Activated T-cell treated with anti-CD3 and anti-CD28 coated beads, Interleukin-2, amount 50 U/mL, for 48 hours (primary cell): ENCODE measurements at places on chromosomes 2 and 18.
A peak's percentile ranks its signal among the peaks of the same experiment; 100 is the strongest.

- no peak for DNase-seq
Observed at GRCh38 chr2:60533101-60534051, 20.1 kb downstream of the BCL11A start.

DNA sequence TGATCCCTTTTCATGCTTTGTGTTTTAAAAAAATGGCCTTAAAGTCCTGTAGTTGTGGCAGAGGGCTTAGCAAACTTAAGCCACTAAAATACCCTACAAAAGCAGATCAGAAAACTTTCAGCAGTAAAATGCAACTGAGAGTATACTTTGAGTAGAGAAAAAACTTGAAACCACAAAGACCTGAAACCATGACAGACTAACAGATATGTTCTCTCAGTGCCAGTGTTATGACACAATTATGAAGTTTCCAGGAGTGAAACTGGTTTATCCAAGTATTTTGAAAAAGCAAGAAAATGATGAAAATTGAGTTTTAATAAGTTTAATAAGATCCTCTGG lies 74.5 kb downstream of the SPRED2 start:
- DNase-seq = no peak

- DNase-seq = no peak
Observed at GRCh38 chr2:119598596-119599263, 54.5 kb downstream of the CFAP221 start.

DNA sequence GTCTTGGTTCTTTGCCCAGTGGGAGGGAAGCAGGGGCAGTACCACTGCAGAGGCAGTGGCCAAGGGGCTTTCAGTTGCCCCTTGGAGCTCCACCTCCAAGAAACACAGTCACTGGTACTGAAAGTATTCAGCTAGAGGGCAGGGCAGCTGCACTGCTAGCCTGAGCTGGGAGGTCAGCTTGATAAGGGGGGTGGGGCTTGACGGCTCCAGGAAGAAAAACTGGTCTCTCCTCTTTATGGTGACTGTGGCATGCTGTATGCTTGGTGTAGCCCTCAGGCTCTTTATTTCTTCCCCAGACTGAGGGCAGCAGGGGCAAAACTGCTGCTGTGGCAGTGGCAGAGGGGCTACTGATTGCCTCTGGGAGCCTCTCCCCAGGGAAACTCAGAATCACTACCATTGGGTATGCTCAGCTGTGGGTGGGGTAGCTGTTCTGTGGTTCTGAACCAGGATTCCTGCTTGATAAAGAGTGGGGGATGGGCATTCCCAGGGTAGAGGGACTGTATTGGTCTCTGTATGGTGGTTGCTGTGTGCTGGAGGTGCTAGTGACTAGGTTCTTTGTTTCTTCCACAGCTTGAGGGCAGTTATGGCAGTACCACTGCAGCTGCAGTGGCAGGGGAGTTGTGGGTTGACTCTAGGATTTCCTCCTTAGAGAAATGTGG lies 134.6 kb upstream of the SCN7A start:
- no peak for DNase-seq

DNA sequence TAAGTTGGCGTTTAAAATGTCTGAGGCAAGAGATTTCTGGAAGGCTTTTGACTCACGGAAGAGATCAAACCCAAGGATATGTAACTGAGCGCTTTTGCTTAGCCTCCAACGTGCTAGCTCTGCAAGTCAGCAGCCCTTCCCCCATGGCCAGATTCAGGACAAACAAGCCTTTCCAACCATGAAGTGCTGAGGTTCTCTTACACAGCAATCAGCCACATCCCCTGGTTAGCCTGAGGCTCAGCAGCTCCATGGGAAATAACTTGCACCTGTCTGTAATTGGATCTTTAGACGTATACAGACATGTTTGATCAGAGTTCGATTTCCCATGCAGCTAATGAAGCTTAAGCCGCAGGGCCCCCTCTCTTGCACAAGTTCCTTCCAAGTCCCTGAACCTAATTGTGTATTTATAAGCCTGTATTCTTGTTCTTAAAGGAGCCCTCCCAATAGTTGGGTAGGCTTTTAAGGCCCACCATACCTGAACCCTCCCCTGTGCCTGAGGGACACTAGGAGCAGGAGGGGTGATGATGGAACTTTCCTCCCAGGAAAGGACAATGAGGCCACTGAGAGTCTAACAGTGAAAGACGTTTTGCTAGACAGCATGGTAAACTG lies 2.1 kb upstream of the TMEM131 start:
- DNase-seq = no peak

DNA sequence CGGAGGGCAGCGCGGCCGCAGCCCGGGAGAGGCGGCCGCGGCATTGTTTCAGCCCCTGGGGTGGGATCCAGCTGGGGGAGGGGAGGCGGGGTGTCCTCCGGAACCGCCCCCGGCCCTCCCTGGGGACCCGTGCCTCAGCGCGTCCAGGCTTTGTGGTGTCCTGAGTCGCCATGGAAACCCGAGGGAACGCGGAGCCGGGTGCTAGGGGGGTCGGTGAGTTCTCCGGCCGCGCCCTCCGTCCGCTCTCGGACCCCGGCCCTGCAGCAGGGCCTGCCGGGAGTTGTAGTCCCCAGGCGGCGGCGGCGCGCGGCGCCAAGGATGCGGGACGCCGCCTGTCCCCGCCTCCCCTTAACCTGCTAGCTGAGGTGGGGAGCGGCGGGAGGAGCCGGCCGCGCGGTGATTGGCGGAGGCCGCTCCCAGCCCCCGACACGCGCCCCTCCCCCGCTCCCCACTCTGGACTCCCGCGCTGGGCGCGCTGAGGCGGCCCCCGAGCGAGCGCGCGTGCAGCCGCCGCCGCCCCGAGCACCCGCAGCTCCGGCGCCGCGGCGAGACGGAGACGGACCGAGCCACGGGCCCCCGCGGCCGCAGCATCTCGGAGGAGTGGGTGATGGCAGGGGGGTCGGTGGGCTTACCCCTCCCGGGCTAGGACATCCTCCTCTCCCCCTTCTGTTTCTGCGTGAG lies at the start of gene DPYSL5:
Gene DPYSL5 (plus strand): TSS at position 478 of the 681 bp plus-strand sequence. CDS start 50,368 bp downstream, outside the sequence.
- peak; percentile 23 for DNase-seq

GRCh38 chr2:43331422-43331821 lies 105.0 kb upstream of the ZFP36L2 start:
- DNase-seq = no peak

DNA sequence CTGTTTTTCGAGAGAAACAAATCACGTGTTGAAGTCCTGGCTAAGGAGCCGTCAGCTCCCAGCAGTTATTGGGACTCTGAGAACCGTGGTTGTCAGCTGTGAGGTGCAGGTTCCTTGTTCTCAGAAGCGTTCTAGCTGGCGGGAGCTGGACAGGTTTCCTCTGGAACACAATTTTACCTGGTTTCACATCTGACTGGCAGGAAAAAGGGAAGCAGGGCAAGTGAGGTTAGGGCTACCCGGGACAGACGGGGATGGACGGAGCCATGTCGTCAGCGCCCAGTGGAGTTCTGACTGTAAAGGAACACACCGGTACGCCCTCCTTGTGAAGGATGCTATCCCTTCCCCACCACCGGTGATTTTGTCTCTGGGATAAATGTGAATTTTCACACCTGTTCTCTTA lies 26.1 kb downstream of the ITGB1BP1 start:
- no peak for DNase-seq

GRCh38 chr2:233977296-233977837 lies 60.2 kb downstream of the TRPM8 start:
- no peak for DNase-seq

DNA sequence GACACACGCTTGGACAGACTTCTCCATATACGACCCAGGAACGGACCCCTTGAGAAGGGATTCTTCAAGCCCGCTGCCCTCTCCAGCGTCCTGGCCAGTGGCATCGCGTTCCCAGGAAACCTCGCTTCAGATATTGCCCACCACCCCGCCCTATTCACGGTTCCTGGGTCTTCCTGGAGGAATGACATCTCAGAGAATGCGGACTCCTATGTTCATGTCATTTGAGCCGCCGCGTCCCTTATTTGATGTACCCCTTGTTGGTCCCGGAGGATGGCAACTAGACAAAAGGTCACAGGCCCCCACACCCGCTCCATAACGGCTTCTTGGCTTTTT lies 588 bp upstream of the CCDC93 start:
- no peak for DNase-seq

- no peak for DNase-seq
Observed at GRCh38 chr2:176931588-176932563, 280.7 kb upstream of the HNRNPA3 start.

- DNase-seq = no peak
Observed at GRCh38 chr2:205176546-205176945, 505.8 kb upstream of the NRP2 start.

DNA sequence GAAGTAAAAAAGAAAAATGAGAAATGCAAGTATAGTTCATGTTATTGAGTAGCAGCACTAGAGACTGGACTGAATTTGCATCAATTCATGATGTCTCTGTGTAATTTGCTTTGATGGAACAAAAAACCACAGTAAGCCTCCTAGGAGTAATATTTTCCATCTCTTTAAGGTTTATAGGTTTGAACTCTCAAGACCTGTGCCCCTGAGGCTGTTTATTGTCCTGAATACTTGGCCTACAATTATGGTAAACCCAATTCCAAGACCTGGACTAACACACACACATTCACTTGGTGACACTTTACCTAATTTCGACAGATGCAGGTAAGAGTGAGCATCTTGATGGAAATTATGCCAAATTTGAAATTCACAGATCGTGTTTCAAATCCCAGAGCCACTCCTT lies 71.8 kb upstream of the ZNF521 start:
- DNase-seq = no peak

DNA sequence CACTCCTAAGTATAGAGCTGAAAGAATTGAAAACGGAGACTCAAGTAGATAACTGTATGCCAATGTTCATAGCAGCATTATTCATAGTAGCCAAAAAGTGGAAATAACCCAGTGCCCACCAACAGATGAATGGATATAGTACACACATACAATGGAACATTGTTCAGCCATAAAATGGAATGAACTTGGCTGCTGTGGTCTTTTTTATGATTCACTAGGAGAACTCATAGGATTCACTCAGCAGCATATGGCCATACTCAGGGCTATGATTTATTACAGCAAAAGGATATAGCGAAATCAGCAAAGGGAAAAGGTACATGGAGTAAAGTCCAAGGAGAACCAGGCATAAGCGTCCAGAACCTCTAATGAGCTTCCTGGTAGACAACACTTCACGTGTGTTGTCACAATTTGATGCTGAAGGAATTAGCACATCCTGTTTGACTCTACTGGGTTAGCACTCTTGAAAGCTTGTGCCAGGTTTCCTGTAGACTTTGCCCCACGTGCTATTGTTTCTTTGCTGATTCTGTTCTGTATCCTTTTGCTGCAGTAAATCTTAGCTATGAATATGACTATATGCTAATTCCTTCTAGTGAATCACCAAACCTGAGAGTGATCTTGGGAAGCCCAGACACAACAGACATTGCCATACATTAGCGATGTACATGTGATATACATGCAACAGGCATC lies 15.7 kb downstream of the SPC25 start:
- DNase-seq = no peak
